ENCODE measurements at places on chromosomes 3 and 15.

GRCh38 chr3:146159616-146160320, 1.2 kb downstream of the PLOD2 start:
- no peak for DNase-seq

DNA sequence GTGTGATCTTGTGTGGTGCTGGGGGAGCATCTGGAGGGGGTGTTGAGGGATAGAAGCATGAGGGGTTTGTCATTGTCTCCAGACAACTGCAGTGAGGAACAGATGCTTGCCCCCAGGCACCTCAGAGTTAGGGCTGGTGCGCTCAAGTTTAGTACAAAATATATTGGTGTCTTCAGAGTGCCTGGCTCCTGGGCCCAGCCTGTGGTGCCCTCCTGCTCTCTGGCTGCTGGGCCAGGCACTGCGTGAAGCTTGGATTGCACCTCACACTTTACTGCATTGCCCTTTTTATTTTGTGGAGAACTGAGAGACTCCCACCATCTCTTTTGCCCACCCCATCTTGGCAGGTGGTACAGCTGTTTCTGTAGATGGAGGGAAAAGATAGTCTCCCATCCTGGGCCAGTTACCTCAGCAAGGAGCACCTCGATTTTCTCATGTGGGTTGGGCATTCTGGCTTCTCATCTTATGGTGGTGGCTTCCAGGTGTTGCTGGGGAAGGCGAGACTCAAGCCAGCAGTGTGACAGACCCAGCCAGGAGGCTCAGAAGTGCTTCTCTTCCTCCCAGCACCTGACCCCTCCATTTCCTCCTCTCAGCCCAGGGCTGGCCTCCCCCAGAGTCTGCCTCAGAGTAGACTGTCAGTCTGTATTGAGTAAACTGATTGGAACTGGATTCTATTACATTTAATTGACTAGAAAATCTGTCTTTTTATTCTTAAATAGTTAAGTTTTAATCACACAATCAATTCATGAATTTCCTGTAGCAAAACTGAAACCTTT, 140.5 kb downstream of the DNAJB8 start:
- no peak for DNase-seq

- no peak for DNase-seq
These were observed 19.0 kb upstream of the ACOX2 start for GRCh38 chr3:58556001-58556400.

DNA sequence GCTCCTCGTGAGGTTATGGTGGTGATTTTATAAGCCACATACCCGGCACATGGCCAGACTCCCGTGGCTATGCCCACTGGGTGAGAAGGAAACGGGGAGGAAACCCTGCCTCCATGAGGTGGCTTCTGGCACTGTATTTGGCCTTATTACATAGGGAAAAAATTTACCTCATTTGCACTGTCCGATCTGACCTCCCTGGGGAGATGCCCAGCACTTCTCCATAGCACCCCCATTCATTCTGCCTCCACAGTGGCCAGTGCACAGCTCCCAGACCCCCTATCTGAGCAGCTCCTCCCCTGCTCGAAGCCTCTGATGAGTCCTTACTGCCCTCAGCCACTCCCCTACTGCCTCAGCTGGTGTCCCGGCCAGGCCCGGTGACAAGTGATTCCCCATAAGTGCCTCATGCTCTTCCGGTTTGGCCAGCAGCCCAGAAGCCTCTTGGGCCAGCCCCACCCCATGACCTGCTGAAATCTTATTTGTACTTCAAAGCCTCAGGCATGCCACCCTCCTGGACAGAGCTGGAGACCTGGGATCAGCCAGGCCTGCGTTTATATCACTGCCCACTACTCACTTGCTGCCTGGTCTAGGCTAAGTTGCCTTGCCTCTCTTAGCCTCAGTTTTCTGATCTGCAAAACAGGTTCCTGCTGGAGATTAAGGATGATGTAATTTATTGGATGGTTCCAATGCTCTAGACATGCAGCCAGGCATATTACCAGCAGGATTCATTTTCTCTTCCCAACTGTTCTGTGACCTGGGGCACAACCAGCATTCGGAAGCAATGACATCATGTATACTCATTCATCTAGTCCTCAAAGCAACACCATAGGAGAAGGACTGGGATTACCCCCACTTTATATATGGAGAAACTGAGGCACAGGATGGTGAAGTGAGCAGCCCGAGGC, 30.6 kb upstream of the SLC6A6 start:
- no peak for DNase-seq
